ENCODE measurements at places on chromosomes 1 and 21.

DNA sequence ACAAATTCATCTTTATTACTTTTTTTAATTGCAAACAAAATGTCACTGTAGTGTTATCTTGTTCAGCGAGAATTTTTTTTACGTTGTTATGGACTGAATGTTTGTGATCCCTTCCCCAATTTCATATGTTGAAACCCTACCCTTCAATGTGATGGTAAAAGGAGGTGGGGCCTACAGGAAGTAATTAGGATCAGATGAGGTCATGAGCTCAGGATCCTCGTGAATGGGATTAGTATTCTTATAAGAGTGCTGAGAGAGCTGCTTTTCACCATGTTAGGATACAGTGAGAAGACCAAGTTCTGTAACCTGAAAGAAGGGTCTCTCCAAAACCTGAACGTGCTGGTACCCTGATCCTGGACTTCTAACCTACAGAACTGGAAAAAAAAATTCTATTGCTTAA lies 646.0 kb upstream of the TMPRSS15 start:
- no peak for DNase-seq

DNA sequence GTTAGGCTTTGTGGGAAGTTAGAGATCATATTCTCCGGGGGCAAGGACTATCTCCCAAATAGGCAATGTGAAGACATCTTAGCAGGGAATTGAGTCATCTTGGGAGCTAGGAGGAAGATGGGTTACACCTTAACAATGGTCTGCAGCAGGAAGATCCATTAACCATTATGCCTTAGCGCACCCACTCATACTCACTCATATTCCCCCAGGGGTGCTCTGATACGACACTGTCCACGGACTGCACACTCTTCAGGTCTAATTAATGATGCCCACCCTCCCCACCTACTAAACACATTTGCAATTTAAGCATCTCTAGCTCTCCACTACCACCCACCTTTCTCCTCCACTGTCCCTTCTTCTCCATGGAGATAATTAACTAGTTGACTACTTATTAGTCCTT lies 857 bp upstream of the AK5 start:
- DNase-seq, result no peak

GRCh38 chr1:3785456-3786157 lies 10.7 kb downstream of the LRRC47 start:
- no peak for DNase-seq

DNA sequence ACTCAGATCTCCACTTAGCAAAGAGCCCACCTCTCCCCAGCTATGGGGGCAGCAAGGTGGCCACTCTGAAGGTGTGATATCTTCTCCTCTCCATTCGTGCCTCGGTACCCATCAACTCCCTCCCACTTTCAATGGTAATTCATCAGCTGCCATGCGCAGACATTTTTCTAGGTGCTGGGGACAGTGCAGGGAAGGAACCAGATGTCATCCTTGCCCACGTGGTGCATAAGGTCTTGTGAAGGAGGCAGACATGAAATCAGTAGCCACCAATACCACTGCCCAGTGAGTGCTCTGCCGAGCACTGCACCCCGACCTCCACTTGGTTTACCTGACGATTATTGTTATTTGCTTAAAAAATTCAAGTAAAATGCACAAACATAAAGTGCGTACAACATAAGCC lies 76.3 kb upstream of the CSF3R start:
- no peak for DNase-seq

GRCh38 chr21:15679630-15680029 lies 50.2 kb upstream of the USP25 start:
- no peak for DNase-seq

DNA sequence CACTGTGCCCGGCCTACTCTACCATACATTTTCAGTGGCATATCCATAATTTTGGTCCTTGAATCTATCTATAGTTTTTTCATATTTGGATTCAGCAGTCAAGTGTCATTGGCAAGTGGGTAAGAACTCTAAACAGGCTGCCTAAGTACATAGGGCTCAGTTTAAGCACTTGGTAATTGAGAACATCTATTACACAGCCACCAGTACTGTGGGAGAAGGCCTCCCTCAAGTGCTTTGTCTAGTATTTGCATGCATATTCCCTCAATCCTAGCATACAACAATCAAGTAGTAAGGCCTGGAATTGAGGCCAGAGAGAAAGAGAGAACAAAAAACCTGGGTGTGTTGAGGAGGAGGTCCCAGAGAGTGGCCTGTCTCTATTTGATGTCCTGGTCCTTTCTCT lies 325.2 kb downstream of the USP25 start:
- no peak for DNase-seq

- DNase-seq, result no peak
Measured at GRCh38 chr1:37498872-37499617, 15.5 kb downstream of the MEAF6 start.

DNA sequence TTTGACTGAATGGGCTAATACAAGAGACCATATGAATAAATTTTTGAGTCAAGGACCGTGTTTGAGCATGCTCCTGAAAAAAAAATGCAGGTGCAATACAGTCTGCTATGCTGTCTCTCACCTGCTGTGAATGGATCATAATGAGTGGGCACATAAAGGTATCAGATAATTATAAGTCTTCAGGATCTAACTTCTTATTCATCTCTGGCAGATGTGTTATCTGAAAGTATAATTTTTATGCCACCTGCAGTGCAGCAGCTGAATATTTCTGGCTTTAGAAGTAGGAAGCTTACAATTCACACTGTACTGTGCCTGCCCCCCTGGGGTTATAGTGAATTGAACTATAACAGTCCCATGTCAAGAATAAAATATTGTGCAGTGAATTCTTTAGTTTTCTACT lies 333.3 kb downstream of the MRPL39 start:
- DNase-seq, result no peak

DNA sequence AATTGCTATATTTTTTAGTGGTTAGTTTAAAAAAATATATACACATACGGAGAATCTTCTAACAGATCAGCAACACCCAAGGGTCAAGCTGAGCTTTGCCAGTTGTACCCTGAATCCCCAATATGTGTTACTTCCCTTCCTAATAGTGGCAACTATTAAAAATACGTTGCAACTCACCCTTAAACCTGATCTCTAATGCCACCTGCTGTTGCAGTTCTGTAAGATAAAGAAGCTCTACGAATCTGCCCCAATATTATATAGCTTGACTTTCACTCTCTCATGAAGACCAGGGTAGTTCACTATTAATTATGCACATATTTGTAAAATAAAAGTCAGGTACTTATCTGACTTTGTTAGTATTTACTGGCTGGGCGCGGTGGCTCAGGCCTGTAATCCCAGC lies 58.4 kb downstream of the ASH1L start:
- DNase-seq, result no peak

All from GM18507 (cell line).